ENCODE measurements at places on chromosomes 7 and 10.

- DNase-seq: peak; percentile 32
These were observed 82.9 kb upstream of the PDGFA start for GRCh38 chr7:602341-603141.

GRCh38 chr10:6019010-6019782, 41.9 kb upstream of the IL15RA start:
- no peak for DNase-seq

DNA sequence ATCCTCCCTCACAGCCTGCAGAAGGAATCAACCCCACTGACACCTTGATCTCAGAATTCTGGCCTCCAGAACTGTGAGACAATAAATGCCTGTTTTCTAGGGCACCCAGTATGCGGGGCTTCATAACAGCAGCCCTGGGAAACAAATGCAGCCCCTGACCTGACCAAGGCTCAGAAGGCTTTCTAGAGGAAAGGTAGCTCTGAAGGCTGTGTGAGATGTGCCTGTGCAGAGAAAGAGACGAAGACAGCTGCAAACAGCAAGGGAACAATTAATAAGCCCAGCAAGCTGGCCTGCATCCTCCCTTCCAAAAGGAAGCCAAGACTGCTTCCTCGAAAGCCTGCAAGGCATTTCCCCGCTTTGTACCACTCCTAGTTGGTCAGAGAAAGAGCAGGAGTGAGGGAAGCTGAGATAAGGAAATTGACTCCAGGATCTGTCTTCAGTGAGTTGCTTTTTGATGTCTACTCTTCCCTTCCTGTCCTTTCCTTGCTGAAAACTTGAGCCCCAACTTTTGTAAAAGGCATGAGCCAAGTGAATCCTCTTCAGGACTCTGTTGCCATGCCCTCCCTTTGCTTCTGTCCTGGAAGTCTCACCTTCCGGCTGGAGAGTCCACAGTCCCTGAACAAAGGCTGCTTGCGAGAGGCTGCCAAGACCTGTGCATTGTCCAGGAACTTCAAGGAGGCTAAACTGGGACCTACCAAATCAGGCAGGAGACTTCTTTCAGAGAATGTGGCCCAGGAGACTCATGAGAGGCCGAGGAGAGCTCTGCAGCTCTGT, 71.2 kb upstream of the ARID5B start:
- no peak for DNase-seq

DNA sequence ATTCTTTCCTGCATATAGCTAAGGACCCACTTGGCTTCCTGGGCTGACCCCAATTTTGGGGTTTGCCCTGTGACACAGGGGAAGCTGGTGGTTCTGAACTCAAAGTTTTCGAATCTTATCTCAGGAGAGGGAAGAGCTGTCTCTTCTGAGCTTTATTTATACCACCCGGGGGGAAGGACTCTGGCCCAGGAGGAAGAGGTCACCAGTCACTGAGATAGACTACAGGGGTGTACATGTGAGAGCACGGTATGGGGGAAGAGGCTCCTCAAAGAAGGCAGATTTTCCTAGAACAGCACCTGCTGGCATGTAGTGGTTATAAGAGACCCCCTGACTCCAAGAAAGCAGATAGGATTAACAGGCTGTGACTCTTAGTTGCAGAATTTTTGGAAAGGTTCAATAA, 101.8 kb upstream of the ELMO1 start:
- no peak for DNase-seq

DNA sequence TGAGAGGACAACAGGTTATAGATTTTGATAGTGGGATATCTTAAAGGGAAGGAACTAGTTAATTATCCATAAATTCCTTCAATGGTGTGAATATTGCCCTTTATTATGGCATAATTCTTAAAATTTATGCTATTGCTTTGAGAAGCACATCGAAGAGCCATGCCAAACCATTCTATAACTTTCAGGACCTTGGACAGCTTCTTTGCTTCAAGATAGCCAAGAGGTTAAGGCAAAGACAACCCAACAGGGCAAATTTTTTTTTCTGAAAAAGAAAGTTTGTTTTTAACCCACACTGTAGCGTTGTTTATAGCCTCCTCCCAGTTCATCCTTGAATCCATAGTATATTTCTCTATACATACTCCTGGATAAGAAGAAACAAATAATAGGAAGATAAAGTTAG, 103.2 kb downstream of the NRG3 start:
- DNase-seq: no peak

DNA sequence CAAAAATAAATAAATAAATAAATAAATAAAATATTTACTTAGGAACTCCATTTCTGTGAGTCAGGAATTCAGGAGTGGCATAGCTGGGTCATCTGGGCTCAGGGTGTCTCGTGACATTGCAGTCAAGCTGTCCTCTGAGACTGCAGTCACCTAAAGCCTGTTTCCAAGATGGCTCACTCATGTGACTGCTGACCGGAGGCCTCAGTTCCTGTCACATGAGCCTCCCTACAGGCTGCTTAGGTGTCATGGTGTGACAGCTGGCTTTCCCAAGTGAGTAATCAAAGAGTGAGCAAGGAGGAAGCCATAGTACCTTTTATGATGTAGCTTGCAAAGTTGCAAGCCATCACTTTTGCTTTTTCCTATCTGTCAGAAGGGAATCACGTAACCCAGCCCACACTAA, 128.6 kb upstream of the KCTD7 start:
- no peak for DNase-seq

DNA sequence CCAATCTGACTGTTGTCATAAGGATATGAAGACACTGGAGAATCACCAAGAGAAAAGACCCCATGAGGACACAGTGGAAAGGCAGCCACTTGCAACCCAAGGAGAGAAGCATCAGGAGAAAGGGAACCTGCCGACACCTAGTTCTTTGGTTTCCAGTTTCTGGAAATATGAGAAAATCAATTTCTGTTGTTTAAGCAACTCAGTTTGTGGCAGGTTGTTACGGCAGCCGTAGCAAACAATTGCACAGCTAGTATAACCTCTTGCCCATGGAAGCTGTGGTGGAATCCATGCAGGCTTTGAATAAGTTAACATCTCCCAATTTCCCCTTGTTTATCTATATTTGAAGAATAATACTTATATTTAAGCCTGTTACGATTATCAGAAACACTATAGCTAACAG, 1103.0 kb upstream of the PHF14 start:
- DNase-seq: no peak

GRCh38 chr7:2628130-2628482, 3.7 kb upstream of the TTYH3 start:
- DNase-seq: no peak

DNA sequence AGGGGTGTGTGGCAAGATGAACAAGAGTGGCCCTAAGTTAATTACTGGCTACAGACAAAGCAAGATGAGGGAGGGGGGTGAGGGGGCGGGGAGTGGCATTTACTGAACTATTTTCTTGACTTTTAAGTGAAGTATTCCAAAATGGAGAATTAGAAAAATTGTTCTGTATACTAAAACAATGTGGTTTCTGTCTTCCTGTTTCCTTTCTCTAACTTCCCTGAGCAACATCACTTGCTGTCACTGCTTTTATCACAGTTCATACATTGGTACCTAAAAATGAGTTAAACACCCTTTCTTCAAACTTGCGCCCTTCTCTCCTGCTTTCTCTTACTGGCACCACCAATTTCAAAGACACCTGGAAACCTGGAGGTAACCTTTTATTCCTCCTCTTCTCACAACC, 21.6 kb downstream of the PDZD8 start:
- DNase-seq: no peak

DNA sequence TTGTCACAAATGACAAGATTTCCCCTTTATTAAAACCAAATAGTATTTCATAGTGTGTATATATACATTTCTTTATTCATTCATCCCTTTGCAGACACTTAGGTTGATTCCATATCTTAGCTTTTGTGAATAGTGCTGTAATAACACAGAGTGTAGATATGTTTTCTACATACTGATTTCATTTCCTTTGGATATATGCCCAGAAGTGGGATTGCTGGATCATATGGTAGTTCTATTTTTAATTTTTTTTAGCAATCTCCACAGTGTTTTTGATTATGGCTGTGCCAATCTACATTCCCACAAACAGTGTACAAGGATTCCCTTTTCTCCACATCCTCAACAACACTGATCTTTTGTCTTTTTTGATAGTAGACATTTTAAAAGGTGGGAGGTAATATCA, 46.4 kb downstream of the CSTF2T start:
- DNase-seq: no peak

DNA sequence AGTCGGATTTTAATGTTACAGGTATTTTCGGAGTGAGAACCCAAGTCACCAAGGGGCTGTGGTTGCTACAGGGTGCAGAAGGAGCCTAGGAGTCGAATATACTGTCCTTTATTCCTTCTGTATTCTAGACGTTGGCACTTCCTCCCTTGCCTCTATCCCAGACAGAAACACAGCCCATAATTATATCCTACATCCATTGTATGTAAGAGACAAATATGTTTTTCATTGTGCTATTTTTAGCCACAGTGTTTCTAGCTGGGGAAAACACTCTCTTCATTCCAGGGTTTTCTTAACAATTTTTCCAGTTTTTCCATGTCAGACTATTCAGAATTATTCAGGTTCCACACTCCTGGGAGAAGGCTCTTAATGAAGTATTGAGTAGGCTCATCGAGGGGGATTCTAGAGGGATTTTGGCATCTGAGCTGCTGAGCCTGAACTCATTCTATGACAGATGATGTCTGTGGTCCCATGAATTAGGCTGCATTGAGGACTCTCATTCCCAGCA, 32.6 kb downstream of the KIAA1217 start:
- no peak for DNase-seq

GRCh38 chr7:117937049-117937752, 64.0 kb upstream of the CTTNBP2 start:
- DNase-seq: no peak

GRCh38 chr10:60975716-60976115, 31.7 kb upstream of the RHOBTB1 start:
- no peak for DNase-seq

GRCh38 chr10:69516316-69516715, 56.9 kb downstream of the NEUROG3 start:
- no peak for DNase-seq

DNA sequence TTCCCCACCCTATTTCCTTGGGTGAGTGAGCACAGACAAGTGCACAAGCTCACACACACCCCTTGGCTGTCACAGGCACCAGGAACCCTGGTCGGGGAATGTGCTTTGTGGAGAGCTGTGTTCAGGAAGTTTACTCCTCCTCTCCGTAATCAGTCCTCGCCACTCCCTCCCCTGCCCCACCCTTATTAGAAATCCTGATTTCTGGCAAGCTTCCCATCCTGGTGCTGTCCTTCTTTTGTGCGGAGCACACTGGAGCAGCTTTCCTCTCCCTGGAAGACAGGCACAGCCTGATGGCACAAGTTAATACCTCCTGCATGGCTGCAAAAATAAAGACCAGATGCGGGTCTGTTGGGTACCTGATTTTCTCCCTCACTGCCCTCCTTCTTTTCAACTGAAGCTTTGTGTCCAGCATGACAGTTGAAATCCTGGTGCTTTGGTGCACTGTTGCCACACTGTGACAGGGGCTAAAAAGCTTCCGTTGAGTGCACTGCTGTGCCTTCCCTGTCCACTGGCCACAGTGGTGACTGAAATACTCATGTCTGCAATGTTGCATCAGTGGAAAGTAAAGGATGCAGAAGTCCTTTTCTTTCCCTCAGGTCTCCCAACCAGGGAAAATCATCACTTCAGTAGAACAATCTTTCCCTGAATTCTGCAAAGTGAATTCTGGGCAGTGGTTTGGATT, 55.0 kb downstream of the LRRC4 start:
- no peak for DNase-seq

DNA sequence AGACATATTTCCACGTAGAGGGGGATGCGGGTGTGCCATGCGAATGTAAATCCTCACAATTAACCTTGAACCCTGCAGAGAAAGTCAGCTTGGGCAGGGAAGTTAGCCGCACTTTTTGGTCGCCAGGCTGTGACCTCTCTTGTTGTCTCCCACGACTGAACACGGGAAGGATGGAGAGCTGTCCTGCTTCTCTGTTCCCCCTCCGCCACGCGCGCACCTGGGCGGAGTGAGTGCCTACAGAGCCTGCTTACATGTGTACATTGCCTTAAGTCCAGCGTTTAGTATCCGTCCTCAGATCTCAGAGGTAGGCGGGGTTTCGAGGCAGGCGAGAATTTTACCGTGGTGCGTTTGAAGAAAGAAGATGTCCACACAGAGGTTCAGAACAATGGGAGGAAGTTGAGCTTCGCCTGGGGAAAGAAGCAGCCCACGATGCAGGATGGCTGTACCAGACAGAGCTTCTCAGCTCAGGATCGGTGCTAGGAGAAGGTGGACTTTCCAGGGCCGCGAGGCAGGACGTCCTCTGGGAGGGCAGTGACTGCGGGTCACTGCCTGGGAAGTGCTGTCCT, 482 bp upstream of the ERCC6 start:
- peak; percentile 1 for DNase-seq

GRCh38 chr10:115949282-115949844, 323.6 kb downstream of the GFRA1 start:
- no peak for DNase-seq

GRCh38 chr10:33385015-33385414, 50.5 kb upstream of the NRP1 start:
- no peak for DNase-seq

GRCh38 chr7:76281006-76281705, 21.3 kb upstream of the HSPB1 start:
- DNase-seq: no peak

- DNase-seq: no peak
These were observed 129.9 kb upstream of the ITGB1 start for GRCh38 chr10:33087922-33088321.

- no peak for DNase-seq
These were observed 6.1 kb upstream of the CREB5 start for GRCh38 chr7:28406192-28406591.

- no peak for DNase-seq
These were observed 111.6 kb downstream of the NOC3L start for GRCh38 chr10:94251098-94251497.

- no peak for DNase-seq
These were observed 18.2 kb downstream of the TLL2 start for GRCh38 chr10:96495544-96495943.

- no peak for DNase-seq
These were observed 1619.6 kb upstream of the LRRTM3 start for GRCh38 chr10:65306201-65306600.

DNA sequence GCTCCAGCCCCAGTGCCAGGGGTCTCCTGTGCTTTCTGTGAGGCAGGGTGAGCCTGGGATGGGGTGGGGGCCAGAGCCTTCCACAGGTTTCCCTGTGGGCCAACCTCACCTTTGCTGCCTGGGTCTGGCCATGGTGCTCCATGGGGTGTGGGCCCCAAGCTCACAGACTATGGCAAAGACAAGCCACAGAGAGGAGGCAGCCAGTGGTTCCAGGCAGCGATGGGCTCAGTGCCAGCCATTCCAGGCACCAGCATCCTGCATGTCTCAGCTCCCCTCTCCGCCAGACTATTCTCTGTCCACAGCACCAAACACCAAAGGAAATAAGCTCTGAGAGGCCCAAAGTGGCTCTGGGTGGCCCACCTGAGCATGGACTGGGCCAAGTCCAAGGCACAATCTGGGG, 133.5 kb downstream of the PTPN20 start:
- DNase-seq: no peak

- no peak for DNase-seq
These were observed 116.6 kb upstream of the RSU1 start for GRCh38 chr10:16933783-16934182.

- DNase-seq: no peak
These were observed 365.8 kb downstream of the FGFR2 start for GRCh38 chr10:121232494-121232893.

- DNase-seq: no peak
These were observed 104.7 kb downstream of the CPXM2 start for GRCh38 chr10:123786896-123787295.

- DNase-seq: no peak
These were observed 91.9 kb downstream of the MYL10 start for GRCh38 chr7:101537205-101537604.

GRCh38 chr10:61125560-61126170, 181.7 kb upstream of the RHOBTB1 start:
- no peak for DNase-seq

GRCh38 chr7:125241548-125241947, 311.9 kb upstream of the POT1 start:
- no peak for DNase-seq
